ENCODE measurements at places on chromosomes 2 and 18. TPM values are rescaled to one million over a fixed set of nuclear protein-coding genes. Genes with fewer than 3 reads are reported as not detected.

Gene PGAP1
- total RNA-seq = 2.5 TPM

Gene G6PC2
- total RNA-seq = not detected

Gene CELF4
- total RNA-seq = not detected

Gene DSC3
- 0.17 TPM for total RNA-seq

Gene RNU2-63P
- total RNA-seq = not detected

Gene TMEM169
- total RNA-seq = 0.45 TPM

Gene PCARE
- not detected for total RNA-seq

Gene CSRNP3
- total RNA-seq = 1.7 TPM

Gene FBXO48
- 0.30 TPM for total RNA-seq

Gene DLGAP1
- 0.34 TPM for total RNA-seq

Gene CD207
- total RNA-seq = not detected

Gene ZEB2
- total RNA-seq = 18.9 TPM

Gene TLX2
- total RNA-seq = 0.34 TPM

Gene UGT1A10
- not detected for total RNA-seq

Gene AOX1
- 36.7 TPM for total RNA-seq

Gene FZD7
- 30.6 TPM for total RNA-seq

Gene NTSR2
- total RNA-seq = not detected

Gene PROKR1
- total RNA-seq = not detected

Gene GPR55
- not detected for total RNA-seq

Gene SSB
- total RNA-seq = 113 TPM

Gene REEP1
- 0.67 TPM for total RNA-seq

Gene SCTR
- total RNA-seq = not detected

Gene PRR30
- total RNA-seq = not detected

Gene SMYD1
- not detected for total RNA-seq

Gene ABCB11
- total RNA-seq = not detected

Gene TUBB8B
- not detected for total RNA-seq

Gene CYP26B1
- not detected for total RNA-seq

Gene GPR75
- 0.67 TPM for total RNA-seq

Gene KCNS3
- 2.7 TPM for total RNA-seq

Gene ACVR1C
- total RNA-seq = not detected

Gene GNLY
- total RNA-seq = not detected

Gene CGREF1
- 1.5 TPM for total RNA-seq
